Stimulated activated CD8-positive, alpha-beta memory T cell treated with anti-CD3 and anti-CD28 coated beads, Interleukin-15, amount 100 ng/mL, for 48 hours (primary cell): ENCODE measurements at places on chromosomes 12 and 14.
A peak's percentile ranks its signal among the peaks of the same experiment; 100 is the strongest.

DNA sequence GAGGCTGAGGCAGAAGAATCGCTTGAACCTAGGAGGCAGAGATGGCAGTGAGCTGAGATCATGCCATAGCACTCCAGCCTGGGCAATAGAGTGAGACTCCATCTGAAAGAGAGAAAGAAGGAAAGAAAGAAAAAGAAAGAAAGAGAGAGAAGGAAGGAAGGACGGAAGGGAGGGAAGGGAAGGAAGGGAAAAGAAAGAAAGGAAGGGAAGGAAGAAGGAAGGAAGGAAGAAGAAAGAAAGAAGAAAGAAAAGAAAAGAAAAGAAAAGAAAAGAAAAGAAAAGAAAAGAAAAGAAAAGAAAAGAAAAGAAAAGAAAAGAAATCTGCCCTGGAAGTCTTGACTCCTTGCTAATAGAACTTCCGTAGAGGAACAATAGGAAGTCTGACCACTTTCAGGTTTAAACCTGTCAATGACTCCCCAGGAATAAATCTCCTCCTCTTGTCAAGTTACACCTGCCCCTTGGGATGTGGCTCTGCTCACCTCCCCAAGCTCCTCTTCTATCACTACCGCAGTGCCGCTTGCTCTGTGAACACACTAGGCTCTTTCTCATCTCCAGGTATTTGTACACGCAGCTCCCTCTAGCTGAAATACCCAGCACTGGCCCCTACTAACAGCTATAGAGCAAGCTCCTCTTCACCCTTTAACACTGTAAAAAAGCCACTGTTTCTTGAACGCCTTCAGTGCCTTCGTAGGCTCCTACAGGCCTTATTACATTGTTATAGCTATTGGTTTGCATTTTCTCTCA, 773.1 kb upstream of the TBX3 start:
- no peak for DNase-seq

- DNase-seq, result peak; percentile 42
These were observed 109.9 kb downstream of the NCOR2 start for GRCh38 chr12:124457287-124458219.

DNA sequence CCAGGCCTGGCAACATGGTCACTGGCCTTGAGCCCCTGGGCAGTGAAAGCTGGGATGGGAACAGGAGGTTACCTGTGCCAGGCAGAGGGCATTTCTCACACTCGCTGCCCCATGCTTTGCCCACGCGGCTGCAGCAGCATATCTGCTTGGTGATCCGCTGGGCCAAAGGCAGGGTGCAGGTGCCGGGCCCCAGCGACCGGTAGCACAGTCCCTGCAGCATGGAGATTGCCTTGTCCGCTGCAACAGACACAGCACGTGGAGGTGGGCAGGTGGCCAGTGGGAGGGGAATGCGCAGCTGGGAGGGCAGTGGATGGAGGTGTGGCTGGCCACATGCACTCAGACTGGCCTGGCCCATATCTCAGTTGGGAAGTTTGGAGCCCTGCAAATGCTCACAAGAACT, 35.3 kb downstream of the ISCA2 start:
- no peak for DNase-seq

DNA sequence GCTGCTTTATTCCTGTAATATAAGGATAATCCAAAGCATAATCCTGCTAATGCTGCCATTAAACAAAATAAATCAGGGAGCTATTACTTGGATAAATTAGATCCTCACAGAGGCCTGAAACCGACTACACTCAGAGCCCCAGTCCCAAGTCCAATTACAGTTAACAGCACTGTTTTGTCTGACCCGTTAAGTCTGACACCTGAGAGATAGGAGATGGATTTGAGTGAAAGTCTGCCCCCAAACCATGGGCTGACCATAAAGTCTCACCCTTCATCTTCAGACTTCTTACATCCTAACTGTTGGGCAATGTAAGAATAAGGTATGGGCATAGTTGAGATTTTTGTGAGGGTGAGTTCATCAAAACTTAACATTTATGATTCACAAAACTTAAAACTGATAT, 181.7 kb downstream of the PLCZ1 start:
- no peak for DNase-seq

DNA sequence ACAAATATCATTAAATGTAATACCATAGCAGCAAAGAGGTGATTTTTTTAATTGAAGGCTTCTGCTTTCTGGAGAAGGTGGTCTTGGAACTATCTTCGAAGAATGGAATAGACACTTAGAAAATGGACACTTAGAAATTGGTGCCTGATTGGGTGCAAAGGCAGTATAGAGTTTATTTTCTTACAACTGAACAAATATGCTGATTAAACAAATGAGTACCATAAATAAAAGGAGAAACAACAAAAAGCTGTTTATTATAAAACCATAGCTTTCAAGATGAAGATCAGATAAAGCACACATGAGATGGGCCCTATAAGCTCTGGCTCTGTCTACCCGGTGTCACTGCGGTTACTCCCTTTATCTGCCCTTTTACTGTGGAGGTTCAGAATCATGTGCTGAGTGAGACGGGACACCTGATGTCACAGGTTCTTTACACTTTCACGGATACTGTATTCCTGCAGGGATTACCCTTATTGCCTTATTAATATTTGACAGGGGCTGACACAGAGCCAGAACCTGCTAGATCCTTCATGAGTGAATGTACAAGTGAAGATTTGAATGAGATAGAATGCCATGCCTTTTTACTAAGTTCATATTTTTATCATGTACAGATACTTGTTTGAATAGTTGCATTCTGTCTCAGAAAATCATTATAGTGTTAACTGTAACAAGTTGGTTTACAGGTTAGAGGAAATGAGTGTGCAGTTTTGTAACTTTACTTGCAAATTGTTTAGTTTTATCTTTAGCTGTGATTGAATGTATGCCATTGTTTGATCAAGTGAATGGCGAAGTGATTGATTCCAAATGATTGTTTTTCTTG, 477.5 kb upstream of the RGS6 start:
- DNase-seq, result no peak

GRCh38 chr12:12127304-12127703, 56.6 kb downstream of the BCL2L14 start:
- DNase-seq, result no peak

- DNase-seq, result no peak
These were observed 1246.4 kb downstream of the SLC16A7 start for GRCh38 chr12:60842181-60842580.

GRCh38 chr14:69471436-69471835, 13.1 kb upstream of the PLEKHD1 start:
- no peak for DNase-seq

- DNase-seq, result no peak
These were observed 7.8 kb upstream of the EGLN3 start for GRCh38 chr14:33958605-33959226.

DNA sequence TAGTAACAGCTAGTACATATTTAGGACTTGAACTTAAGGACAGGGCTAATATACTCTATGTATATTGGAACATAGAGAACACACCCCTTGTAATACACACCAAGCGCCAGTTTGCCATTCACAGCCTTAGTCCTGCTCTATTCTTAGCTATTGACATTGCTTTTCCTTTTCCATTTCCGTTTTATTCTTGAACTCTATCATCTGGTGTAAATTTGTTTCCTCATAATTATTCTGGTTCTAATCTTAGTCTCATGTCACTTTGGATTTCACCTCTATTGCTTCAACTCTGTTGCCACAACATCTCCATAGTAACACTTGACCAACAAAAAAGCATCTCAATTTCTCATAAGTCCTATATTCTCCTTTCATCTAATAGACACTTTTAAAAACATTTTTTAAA, 225.7 kb downstream of the PHLDA1 start:
- no peak for DNase-seq

- no peak for DNase-seq
These were observed 1.9 kb upstream of the KRT78 start for GRCh38 chr12:52850681-52851080.

DNA sequence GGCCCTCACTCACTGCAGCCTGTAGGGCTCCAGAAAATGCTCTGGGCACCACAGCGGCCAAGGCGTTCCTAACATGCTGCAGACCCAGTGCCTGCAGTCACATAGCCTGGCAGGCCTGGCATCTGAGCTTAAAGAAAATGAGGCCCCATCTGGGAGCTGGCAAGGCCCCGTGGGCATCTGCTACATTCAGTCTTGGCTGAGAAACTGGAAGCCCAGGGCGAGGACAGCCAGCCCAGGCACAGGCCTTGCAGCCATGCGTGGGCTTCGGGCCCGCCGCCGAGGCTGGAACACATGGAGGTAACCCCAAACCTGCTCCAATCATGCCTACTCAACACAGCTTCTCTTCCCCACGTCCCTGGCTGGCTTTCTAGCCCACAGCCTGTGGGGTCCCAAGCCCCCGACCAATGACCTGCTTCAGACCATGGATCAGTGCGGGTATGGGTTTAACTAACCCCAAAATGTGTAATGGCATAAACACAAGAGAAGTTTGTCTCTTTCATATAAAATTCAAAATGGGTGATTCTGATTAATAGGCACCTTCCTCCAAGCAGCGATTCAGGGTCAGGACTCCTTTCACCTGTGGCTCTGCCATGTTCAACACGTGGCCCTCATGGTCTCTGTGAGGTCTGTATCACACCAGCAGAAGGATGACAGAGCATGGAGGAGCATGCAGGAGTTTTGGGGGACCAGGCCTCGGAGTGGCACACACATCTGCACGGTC, 6.4 kb downstream of the NGB start:
- DNase-seq, result no peak

DNA sequence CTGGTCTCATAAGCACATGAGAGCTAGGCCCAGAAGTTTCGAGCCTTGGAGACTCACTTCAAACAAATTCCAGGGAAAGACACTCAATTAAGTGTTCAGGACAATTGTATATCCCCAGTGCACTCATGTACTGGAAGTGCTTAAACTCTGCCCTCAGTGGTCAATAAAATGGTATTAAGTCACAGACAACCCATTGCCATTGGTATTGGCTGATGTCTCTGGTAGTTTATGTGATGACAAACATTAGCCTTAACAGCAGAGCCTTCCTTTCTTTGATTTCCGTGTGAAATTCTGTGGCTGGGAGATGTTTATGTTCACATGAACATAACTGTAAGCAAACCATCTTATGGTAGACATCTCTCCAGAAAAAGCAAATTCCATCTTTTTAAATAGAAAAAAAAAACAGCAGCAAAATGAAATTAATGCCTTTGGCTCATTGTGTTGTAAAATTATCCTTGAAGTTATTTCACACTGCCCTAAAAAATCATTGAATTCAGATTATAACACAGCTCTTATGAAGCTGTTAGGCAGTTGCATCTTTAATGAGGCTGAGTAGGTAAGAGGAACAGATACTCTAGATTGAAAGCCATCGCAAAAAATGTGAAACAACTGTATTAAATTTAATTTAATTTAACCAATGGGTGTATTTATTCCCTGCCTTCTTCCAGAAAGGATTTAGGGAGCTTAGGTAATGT, 216.2 kb upstream of the PLEKHG7 start:
- DNase-seq, result no peak

DNA sequence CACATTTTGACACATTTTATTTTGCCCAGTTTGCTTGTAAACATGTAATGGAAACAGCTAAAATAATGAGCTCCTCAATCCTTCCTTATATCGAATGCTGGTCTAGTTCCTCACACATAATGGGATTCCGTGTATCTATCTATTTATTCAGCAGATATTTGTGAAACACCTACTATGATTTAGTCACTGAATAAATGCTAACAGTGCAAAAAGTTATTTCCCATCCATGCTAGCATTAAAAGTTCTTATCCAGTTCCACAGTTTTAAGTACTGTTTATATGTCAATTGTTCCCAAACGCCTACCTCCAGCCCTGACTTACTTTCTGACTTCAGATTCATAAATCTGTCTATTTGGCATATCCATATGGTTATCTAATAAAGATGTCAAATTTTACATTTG, 1788.7 kb upstream of the FLRT2 start:
- no peak for DNase-seq

DNA sequence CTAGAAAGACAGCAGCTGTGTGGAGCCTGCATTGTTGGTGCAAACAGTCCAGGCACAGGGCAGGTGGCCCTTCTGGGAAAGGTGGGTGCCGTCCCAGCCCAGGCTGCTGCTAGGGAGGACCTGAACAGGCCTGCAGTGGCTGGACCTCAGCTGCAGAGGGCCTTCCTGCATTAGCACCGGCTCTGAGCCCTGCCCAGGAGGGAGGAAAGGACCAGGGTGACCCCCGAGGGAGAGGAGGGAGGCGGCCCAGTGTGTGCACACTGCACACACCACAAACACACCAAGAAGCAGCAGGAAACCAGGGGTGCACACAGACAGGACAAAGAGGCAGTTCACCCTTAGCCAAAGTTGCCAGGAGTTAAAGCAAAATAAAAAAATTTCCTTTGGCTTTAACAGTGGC, 8.0 kb upstream of the PGAM5 start:
- DNase-seq, result no peak

DNA sequence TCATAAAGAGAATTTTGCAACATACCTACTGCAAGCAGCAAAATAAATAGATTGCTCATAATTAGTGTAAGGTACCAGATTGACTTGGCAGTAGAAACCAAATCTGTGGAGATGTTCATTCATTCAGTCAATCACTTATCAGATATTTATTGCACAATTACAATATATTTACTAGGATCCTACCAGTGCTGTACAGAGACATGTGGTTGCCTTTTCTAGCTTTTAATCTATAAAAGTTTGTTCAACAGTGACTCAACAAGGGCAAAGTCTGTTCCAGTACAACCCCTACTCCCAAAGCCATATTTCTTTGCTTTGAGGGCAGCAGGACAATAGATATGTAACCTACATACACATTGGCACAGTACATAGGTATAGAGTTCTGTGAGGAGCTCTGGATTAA, 27.3 kb downstream of the ABCD2 start:
- DNase-seq, result no peak

GRCh38 chr12:90253674-90254181, 545.1 kb upstream of the ATP2B1 start:
- DNase-seq, result peak; percentile 25

- DNase-seq, result no peak
These were observed 203.5 kb upstream of the G2E3 start for GRCh38 chr14:30355431-30355913.

- no peak for DNase-seq
These were observed 14.3 kb upstream of the PTGER2 start for GRCh38 chr14:52299692-52300278.

DNA sequence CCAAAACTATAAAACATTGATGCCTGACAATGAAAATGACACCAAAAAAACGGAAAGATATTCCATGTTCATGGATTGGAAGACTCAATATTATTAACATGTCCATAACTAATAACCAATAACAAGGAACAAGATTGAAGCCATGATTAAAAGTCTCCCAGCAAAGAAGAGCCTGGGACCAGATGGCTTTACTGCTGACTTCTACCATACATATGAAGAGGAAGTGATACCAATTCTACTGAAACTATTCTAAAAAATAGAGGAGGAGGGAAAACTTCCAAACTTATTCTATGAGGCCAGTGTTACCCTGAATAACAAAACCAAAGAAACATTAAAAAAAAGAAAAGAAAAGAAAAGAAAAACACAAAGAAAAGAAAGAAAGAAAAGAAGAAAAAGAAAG, 54.6 kb upstream of the ATF7IP start:
- DNase-seq, result no peak

- DNase-seq, result no peak
These were observed 7.8 kb downstream of the SH2B3 start for GRCh38 chr12:111413442-111414086.

GRCh38 chr12:93460003-93460402, 7.3 kb upstream of the MRPL42 start:
- no peak for DNase-seq
